ENCODE measurements at places on chromosomes 7 and 10. TPM values are rescaled to one million over a fixed set of nuclear protein-coding genes. Genes with fewer than 3 reads are reported as not detected.

The ADCY1 gene
- total RNA-seq, result 9.9 TPM

The KAZALD1 gene
- 23.5 TPM for total RNA-seq

The CYP3A4 gene
- total RNA-seq, result not detected

The NPFFR1 gene
- total RNA-seq, result under 0.01 TPM

The HMX2 gene
- total RNA-seq, result not detected
